ENCODE measurements at places on chromosomes 16 and 17. TPM values are rescaled to one million over a fixed set of nuclear protein-coding genes. Genes with fewer than 3 reads are reported as not detected.

DNA sequence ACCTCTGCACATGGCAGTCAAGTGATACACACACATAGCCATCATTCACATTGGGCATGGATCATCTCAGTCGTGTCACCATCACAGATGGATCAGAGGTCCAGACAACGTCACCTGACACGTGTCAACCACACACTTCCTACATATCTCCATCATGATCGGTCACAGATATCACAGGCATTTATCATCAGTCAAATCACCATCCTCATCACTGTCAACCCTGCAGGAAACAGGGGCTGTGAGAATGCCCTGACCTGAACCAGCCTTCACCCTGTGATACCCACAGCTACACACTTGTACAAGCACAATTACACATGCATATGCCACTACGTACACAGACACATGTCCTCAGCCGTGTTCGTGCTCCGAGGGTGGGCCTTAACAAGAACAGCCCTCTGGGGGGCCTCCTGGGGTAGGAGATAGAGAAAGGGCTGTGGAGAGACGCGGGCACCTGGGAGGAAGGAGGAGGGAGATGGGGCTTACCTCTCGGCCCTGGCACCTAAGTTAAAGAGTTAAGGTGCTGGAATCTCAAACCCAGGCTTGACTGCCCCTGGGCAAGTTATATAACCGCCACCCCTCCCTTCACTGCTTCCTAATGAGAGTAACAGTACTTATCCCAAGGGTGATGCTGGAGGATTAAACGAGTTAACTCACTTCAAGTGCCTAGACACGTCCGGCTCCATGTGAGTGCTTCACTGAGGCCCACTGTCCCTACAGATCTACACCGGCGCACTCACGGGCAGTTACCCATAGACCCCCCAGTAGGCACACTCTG, 1.1 kb downstream of the SLC12A4 start:
- peaks cover 12% of the 10 kb centered on the region for H3K36me3 ChIP-seq
- H3K27me3 ChIP-seq: no peaks in the 10 kb centered on the region
- peaks cover 51% of the 10 kb centered on the region for H3K4me1 ChIP-seq
- H3K4me3 ChIP-seq: peak overlapping the region; percentile 88
- peak overlapping the region; percentile 91 for H3K27ac ChIP-seq

- H3K27ac ChIP-seq: peak overlapping the region; percentile 71
- DNase-seq: no peak
- no peaks in the 10 kb centered on the region for H3K36me3 ChIP-seq
- peaks cover 2% of the 10 kb centered on the region for H3K27me3 ChIP-seq
Measured at GRCh38 chr17:35433075-35433894, 985 bp upstream of the SLFN12 start.

Gene ITGB3
- 0.77 TPM for polyA plus RNA-seq

Gene CMIP
- 2.5 TPM for polyA plus RNA-seq

- H3K27me3 ChIP-seq: no peaks in the 10 kb centered on the region
- peaks cover 65% of the 10 kb centered on the region for H3K4me1 ChIP-seq
- H3K36me3 ChIP-seq: no peaks in the 10 kb centered on the region
- DNase-seq: peak; percentile 92
- peak overlapping the region; percentile 89 for H3K4me3 ChIP-seq
Measured at GRCh38 chr16:56607109-56607618, 1.2 kb upstream of the MT2A start.

- H3K27me3 ChIP-seq: peaks cover 7% of the 10 kb centered on the region
- no peak overlapping the region for H3K27ac ChIP-seq
- no peaks in the 10 kb centered on the region for H3K36me3 ChIP-seq
- DNase-seq: no peak
- H3K4me1 ChIP-seq: no peaks in the 10 kb centered on the region
- no peak overlapping the region for H3K4me3 ChIP-seq
Measured at GRCh38 chr17:77914385-77915254, 43.9 kb upstream of the TNRC6C start.

GRCh38 chr17:76540381-76541300, 797 bp downstream of the PRCD start:
- peak overlapping the region; percentile 71 for H3K4me3 ChIP-seq
- peaks cover 40% of the 10 kb centered on the region for H3K4me1 ChIP-seq
- no peaks in the 10 kb centered on the region for H3K27me3 ChIP-seq
- H3K27ac ChIP-seq: peak overlapping the region; percentile 72
- peak; percentile 96 for DNase-seq
